Fibroblast of upper back skin (primary cell): ENCODE measurements at places on chromosomes 5 and 9.

DNA sequence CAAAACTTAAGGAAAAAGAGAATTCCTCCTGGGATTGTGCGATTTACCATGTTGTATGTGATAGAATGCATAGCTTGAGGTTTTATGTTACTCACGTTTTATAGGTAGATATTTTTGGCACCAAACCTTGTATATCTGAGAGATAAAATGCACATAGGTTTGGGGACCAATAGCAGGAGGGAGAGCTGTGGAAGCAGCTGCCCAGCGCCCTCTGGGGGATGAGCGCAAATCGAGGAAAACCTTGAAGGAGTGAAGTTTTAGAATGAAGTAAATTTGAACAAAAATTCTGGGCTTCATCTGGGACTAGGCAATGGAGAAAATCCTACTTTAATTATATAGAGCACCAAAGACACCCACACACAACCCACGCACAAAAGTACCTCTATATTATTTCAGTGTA is 197.0 kb downstream of the ADCY2 start:
- DNase-seq = no peak

GRCh38 chr5:149466457-149466972 is 84.7 kb downstream of the CSNK1A1 start:
- peak; percentile 76 for DNase-seq

- no peak for DNase-seq
Measured at GRCh38 chr9:131722255-131722654, 17.6 kb downstream of the RAPGEF1 start.

DNA sequence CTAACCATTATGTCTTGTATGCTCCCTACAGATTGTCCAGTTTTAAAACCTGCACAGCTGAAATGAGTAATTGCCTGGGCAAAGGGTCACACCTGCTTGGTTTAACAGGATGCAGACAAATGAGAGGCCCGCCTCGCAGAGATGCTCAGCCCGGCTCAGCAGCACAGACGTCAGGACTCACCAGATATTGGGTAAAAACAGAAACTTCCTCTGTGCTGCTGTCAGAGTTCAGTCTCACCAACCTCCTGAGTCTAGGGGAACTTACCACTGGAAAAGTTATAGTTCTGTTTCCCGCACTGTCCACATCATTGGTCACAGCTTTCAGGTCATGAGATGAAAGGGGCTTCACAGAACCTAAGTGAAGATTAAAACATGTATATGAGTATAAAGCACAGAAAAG is 152.5 kb downstream of the ESM1 start:
- no peak for DNase-seq

DNA sequence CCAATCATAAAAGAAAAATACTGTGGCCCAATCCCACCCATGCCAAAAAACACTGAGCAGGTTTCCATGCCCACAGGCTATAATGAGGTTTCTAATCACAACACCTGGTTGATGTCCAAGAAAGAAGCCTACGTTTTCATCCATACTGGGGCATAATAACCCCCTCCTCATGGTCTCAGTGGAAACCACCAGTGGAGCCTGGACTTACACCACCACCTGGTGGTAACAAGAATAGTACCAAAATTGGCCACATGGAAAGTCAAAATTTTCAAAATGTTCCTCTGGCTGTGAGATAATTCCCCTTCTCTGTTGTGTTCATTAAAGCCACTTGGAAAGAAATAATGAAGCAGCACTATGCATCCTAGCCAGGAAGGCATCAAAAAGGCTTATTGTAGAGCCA is 687.3 kb upstream of the ST8SIA4 start:
- peak; percentile 1 for DNase-seq
